ENCODE measurements at places on chromosomes 13 and 19. TPM values are rescaled to one million over a fixed set of nuclear protein-coding genes. Genes with fewer than 3 reads are reported as not detected.

- DNase-seq: no peak
These were observed 738.5 kb downstream of the DIAPH3 start for GRCh38 chr13:59425211-59425741.

DNA sequence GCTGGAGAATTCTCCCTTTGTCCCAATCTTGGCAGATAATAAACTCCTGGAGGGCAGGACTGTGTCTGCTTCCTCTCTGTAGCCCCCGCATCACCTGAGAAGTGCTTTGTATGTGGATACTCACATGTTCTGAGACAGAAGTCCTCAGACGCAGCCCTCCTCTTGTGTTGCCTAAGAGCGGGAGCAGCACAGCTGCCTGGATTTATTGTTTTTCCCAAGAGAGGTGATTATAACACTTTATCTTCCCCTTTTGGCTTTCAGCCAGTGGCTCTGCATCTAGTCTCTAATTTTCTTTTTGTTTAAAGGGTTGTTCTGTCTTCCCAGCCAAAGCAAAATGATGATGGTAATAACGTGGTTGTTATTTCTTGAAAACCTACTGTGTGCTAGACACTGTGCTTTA is 36.1 kb downstream of the OLFM4 start:
- no peak for DNase-seq

IL11 gene
- polyA plus RNA-seq: 1.8 TPM

METTL21C gene
- 0.64 TPM for polyA plus RNA-seq

CYP4F3 gene
- polyA plus RNA-seq: 0.38 TPM

GRCh38 chr19:7652061-7652641 is 15.2 kb downstream of the STXBP2 start:
- DNase-seq: peak; percentile 74

DNA sequence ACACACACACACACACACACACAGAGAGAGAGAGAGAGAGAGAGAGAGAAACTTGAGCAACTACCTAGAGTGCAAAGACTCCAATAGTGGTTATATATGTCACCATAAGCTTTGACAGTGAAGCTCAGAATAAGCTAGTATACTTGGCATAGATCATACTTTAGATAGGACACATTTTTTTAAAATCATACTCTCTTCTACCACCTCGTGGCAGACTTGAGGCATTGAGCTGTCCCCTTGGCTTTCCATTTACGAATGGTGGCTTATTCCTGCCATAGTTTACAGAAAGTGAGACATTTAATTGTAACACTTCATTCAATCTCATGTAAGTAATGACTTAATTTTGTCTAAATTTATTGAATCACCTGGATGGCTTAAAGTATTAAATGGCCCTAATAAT is 108.2 kb downstream of the EDNRB start:
- no peak for DNase-seq

PRODH2 gene
- 60.6 TPM for polyA plus RNA-seq

- DNase-seq: no peak
These were observed at the start of gene SULT2B1 for GRCh38 chr19:48551437-48552302. SULT2B1 (plus strand) TSS chr19:48552172; CDS start chr19:48552253, 81 bp downstream.

GRCh38 chr19:4267901-4268815 is 10.9 kb upstream of the SHD start:
- no peak for DNase-seq

DLL3 gene
- 0.51 TPM for polyA plus RNA-seq

- no peak for DNase-seq
These were observed 11.0 kb downstream of the MEIS3 start for GRCh38 chr19:47408156-47408938.

DNA sequence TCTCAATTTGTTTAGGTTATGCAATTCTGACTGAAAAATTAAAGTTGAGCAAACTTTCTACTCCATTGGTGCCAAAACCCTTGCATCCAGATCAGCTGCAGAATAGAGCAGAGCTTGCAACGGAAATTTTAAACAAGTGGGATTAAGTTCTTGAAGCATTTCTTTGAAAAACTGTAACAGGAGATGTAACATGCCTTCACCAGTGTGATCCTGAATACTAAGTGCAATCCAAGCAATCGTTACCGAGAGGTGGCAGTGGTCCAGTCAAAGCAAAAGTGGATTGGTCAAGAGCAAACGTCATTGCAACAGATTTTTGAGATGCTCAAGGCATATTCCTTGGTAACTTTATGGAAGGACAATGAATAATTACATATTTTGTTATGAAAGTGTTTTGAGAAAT is 841.1 kb upstream of the SLITRK5 start:
- no peak for DNase-seq

DNA sequence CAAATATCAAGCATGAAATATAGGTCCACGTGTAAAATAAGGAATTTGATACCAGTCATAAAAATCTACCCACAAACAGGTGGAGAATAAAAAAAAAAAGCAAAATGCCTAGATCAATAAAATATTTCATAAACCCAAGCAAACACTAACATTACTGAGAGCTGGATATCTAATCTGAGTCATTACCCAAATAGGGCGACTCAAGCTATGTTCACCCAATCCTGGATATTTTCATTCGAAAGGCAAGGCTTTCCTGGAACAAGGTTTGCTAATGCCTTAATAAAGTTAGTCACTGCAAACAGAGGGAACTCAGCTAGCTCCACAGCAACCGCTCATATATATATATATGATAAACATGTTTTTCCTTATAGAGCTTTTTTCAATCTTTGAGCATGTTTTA is 33.5 kb upstream of the TM9SF2 start:
- DNase-seq: no peak

SLC10A2 gene
- 0.72 TPM for polyA plus RNA-seq

DNA sequence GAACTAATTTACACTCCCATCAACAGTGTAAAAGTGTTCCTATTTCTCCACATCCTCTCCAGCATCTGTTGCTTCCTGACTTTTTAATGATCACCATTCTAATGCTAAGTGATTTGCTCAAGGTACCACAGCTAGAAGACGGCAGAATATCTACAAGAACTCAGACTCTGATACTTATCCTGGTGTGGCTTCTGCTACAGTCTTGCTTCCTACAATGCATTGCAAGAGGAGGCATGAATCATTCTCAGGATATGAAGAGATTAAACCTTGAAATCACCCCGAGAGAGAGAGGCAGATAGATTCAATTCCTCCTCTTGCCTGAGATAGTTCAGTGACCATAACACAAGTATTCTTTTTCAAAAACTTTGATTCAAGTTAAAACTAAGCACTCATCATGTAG is 306.4 kb downstream of the TBC1D4 start:
- no peak for DNase-seq

DNA sequence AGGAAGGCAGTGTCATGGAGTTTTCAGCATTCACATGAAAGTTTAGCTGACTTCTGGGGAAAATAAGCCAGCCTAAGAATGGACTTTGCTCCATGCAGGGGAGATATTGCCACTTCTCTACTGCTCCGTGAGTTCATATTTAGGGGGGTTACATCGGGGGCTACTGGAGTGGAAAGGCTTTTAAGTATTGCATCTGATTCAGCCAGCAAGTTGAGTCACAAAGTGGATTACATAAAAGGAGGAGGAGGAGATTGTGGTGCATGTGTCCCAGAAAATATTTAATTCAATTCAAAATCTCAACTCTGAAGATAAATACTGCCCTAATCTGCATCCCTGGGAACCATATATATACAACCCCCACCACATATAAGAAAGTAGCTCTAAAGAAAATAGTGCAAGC is 617.2 kb downstream of the DCT start:
- DNase-seq: no peak

RNF113B gene
- polyA plus RNA-seq: 0.10 TPM

GNG8 gene
- 7.7 TPM for polyA plus RNA-seq

DNA sequence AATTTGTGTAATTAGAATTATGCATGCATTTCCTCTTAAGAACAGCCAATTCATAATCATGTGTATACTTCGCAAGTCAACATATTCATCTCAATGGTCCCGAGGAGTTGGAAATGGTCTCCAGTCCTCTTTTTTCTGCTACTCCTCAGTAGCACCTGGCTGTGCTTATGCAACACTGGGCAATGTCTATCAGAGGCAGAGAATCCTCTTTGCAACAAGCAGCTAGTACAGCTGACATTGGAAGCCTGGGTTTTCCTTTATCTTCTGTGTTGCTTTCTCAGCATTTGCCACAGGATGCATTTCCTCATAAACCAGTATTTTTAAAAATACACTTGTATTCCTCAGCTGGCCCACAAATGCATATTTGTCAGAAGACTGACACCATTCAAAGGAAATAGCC is 405.3 kb upstream of the GPC6 start:
- no peak for DNase-seq

GRCh38 chr13:25887962-25888655 is 163.7 kb downstream of the SHISA2 start:
- no peak for DNase-seq

CADM4 gene
- polyA plus RNA-seq: 53.9 TPM

GRCh38 chr13:85313761-85314503 is 485.3 kb downstream of the SLITRK6 start:
- no peak for DNase-seq

- no peak for DNase-seq
These were observed 71.8 kb downstream of the STARD13 start for GRCh38 chr13:33213797-33214196.

- DNase-seq: no peak
These were observed 482.6 kb downstream of the RFC3 start for GRCh38 chr13:34300559-34300958.

GRCh38 chr13:59643906-59644626 is 519.7 kb downstream of the DIAPH3 start:
- DNase-seq: no peak

GRCh38 chr13:79228972-79229371 is 177.1 kb downstream of the RBM26 start:
- no peak for DNase-seq

- no peak for DNase-seq
These were observed 24.7 kb downstream of the PPP1R37 start for GRCh38 chr19:45117671-45118070.

DIAPH3 gene
- polyA plus RNA-seq: 10.7 TPM

- DNase-seq: no peak
These were observed 39.7 kb upstream of the TFDP1 start for GRCh38 chr13:113544896-113545295.

DNA sequence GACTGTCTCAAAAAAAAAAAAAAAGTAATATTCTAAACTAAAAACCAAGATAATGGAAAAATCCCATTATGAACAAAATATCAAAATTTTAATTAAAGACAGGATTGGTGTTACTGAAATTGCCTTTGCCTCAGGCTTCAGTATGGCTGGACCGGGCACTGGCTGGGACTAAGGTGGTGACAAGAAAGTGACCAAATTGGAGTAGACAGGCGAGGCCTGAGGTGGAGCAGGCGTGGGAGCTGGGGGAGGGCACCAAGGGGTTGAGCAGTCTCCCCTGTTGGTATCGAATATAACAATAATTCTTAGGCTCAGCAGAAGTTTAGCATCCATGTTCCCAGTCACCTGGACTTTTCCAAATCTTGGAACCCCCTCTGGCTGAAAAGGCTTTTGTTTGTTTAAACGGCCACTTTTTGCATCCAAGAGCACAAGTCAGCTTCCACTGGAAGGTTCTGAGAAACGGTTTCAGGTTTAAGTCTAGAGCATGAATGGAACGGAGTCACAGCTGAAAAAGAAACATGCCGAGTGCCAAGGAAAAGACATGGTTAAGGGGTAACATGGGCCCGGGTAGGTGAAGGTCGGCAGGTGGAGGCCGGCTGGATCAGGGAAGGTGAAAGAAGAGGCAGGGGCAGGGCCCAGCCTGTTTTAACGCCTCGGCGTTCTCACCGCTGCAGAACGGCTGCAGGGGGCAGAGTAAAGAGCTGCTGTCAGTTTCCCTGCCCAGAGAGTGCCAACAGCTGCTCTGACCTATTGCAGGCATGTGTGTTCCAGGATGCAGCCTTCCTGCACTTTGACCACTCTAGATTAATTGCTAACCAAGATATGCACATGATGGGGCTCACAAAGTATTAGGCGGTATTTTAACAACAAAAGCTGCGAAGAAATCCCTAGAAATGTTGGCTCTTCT is 104.4 kb downstream of the TM9SF2 start:
- no peak for DNase-seq

GRCh38 chr19:13396250-13397080 is 109.8 kb downstream of the CACNA1A start:
- no peak for DNase-seq

GRCh38 chr13:39035204-39035603 is 2.7 kb downstream of the PROSER1 start:
- DNase-seq: no peak

GRCh38 chr19:48728911-48729664 is 9.6 kb upstream of the MAMSTR start:
- DNase-seq: no peak

DNA sequence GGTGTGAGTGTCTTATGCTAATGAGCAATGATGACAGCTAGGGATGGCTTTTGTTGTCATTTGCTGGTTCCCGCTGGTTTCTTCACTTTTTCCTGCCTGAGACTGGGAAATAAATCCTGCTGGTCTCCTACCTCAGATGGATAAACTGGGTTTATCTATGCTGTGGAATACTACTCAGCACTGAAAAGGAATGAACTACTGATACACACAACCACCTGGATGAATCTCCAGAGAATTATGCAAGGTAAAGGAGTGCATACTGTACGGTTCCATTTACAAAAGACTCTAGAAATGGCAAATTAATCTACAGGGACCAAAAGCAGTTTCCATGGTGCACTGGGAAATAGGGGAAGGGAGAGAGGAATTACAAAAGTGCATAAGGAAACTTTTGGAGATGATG is 41.2 kb upstream of the UBE2L5 start:
- no peak for DNase-seq

DNA sequence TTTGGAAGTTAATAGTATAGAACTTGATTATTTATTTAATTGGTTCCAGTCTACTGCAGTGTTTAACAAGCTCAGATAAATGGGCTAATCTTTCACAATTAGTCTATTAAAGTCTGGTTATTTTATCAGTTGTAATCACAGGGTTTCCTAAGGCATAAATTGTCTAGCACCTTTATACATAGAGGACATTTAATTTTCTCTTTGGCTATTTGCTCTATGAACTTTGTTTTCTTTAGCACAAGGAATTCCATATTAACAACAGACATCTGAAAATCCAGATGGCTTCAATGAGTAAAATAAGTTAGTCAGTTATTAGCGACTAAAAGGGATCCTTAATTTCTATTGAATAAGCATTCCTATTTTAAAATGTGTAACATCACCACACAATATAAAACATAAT is 1350.8 kb upstream of the SLC10A2 start:
- no peak for DNase-seq

DNA sequence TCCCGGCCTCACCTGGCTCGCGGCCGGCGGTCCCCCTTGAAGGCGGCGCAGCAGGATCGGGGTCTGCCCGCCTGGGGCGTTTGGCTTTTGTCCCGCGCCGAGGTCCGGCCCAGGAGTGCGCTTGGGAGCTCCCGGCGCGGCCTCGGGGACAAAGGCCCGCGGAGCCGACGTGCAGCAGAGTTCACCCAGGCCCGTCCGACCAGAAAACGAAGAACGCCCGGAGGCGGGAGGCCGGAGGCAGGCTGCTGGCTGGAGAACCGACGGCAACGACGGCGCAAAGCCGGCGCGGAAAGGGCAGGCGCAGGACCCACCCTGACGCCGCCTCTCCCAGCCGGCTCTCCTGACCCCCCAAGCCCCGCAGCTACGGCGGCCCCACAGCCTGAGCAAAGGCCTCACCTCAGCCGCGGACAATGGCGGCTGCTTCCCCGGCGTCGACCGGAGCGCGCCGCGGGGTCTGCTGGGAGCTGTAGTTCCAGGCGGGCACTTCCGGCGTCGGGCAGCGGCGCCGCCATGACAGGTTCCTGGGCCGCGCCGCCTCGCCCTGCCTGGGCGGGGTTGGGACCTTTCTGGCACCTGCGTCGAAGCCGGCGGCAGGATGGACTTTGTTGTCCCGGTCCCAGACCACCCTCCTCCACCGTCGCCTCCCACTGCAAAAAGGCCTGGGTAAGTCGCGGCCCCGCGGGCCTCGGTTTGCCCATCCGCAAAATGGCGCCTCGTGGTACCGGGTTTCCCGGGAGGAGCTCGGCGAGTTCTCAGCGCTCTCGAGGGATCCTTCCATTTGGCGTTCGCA is at the start of gene ZNF606:
TSS of gene ZNF606 (minus strand) at position 437 of the 790 bp plus-strand sequence. CDS start 1,501 bp downstream, outside the sequence.
- DNase-seq: peak; percentile 69

GRCh38 chr19:42594617-42595489 is at the start of gene CEACAM8:
CEACAM8 (minus strand) TSS chr19:42594924; CDS start chr19:42594828, 96 bp downstream.
- no peak for DNase-seq

DPRX gene
- polyA plus RNA-seq: not detected
